ENCODE measurements at places on chromosomes 1 and 21.
A peak's percentile ranks its signal among the peaks of the same experiment; 100 is the strongest.

DNA sequence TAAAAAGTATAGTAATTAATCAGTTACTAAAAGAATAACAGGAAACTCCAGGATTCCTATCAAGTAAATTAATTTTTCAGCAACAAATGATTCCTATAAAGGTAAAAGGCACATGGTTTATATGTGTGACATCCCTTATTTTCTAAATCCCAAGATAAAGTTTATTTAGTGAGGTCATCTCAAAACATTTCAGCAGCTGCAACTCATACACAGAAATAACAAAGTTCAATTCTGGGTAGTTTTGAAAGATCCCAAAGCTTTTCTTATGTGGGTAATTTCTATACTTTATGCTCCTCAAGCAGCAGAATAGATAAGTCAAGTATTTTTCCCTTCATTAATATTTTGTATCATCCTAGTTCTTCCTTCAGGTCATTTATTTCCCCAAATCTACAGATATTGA lies 117.7 kb downstream of the EIF4G3 start:
- DNase-seq = no peak

DNA sequence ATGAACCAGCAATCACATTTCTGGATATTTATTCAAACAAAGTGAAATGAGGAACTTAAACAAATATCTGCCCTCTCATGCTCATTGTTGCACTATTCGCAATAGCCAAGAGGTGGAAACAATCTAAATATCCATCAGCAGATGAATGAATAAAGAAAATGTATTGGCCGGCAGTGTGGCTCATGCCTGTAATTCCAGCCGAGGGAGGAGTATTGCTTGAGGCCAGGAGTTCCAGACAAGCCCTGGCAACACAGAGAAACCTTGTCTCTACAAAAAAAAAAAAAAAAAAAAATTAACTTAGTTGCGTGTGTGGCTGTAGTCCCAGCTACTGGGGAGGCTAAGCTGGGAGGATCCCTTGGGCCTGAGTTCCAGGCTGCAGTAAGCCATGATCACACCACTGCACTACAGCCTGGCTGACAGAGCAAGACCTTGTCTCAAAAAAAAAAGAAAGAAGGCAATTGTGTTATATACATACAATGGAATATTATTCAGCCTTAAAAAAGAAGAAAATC lies 191.4 kb downstream of the AKT3 start:
- DNase-seq = no peak

- no peak for DNase-seq
Measured at GRCh38 chr1:67201891-67202290, 35.6 kb downstream of the IL23R start.

DNA sequence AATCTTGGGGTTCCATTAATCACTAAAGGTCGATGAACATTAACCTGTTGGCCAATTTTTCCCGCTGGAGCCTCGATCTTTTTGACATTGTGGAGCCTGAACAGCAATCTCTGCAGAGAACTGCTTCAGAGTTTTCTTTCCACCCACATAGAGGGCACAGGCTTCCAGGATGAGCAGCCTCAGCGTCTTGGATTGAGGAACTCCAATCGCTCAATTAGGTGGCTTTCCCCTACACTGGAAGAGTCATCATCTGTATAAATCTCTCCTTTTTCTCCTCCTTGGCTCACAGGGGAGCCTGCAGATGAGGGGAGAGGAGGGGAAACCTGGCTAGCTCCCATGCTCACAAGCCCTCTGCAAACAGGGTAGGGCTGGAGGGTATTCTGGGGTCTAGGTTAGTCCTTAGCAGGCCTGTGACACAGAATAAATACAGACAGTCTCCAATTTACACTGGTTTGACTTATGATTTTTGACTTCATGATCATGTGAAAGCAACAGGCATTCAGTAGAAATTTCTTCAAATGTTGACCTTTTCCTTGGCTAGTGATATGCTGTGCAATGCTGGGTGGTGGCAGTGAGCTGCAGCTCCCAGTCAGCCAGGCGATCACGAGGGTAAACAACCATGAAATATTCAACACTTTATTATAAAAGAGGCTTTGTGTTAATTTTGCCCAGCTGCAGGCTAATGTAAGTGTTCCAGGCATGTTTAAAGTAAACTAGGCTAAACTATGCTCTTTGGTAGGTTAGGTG lies 80.8 kb downstream of the PGBD5 start:
- no peak for DNase-seq

- peak; percentile 86 for DNase-seq
Measured at GRCh38 chr1:43329995-43330751, 7.4 kb upstream of the MPL start.

GRCh38 chr1:210541680-210542358 lies 213.1 kb downstream of the HHAT start:
- no peak for DNase-seq

DNA sequence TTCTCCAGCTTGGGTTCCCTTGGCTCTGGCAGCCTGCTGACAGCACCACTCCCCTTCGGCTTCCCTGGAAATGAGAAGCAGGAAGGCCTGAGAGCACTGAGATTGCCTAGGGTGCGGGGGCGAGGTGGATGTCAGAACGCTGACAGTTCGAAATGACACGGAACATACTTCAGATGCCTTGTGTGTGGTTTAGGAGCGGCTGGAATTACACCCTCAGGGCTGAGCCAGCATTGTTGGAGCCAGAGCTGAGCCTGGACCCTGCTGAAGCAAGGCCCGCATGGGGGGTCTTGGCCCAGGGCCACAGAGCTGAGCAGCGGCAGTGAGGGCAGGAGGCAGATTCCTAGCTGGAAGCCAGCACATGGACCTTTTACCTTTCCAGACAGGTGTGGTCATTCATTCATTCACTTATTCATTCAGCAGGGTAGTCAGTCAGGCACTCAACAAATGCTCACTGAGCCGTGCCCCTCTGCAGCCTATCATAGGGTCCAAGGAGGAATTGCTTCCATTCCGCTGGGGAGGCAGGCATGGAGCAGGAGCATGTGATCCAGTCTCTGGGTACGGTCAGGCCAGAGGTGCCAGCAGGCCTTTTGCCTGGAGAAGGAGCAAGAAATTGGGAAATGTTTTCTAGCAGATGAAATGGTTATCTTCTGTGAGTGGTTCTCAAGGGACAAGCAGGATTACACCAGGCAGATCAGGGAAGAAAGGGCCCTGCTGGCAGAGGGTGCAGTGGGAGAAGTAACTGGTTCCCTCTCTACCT lies 6.6 kb upstream of the FOXE3 start:
- peak; percentile 40 for DNase-seq

GRCh38 chr1:47262787-47263413 lies 30.9 kb upstream of the TAL1 start:
- peak; percentile 69 for DNase-seq

DNA sequence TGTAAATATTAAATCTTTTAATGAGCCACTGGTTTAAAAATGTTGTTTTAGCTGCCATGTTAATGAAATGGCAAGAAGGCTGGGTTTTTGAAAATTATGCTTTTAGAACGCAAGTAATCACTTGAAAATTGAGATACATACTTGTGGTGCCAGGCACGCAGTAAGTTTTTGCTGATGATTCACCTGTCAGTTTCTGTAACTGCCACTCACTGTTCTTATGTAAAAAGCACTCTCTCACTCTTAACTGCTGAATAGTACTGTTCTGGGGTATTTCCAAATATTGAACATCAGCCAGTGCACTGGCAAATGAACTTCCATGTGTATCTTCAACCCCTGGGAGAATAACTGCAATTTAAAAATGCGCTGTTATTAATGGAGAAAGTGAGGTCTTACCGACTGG lies 17.9 kb downstream of the LGALS8 start:
- DNase-seq = no peak

GRCh38 chr1:87549738-87550137 lies 221.1 kb downstream of the LMO4 start:
- no peak for DNase-seq

- DNase-seq = no peak
Measured at GRCh38 chr1:114094675-114095074, 59.0 kb downstream of the SYT6 start.

DNA sequence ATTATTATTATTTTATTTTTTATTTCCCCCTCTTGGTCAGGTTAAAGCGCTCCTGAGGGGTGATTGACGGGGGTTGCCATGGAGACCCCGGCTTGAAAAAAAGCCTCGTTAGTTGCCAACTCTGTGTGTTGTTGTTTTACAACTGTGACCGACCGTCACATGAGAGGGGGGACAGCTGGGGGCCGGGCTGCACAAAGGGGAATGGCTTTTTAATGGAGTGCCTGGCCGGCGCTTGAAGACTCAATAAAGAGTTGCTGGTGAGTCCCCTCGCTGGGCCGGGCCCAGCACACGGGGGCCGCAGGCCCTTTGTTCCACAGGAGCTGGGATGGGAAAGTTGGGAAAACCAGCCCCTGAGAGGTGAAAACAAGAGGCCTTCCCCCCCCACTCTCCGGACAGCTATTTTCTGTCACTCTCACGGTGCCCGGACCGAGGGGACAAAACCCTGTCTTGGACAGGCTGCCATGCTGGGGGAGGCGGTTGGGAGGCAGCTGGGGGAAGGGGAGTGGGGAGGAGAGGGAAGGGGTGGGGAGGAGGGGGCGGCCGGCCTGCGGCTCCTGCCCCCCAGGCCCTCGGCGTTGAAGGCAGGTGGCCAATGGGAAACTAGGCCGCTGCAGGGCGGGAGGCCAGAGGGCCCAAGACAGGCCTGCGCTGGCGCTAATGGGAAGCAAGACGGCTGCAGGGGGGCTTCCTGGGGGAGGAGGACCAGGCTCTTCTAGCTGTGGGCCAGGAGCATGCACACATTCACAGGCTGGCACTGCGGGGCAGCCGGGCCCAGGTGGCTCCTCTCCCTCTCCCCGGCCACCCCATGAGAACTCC lies 67.6 kb downstream of the CASZ1 start:
- no peak for DNase-seq

GRCh38 chr1:178818416-178818815 lies 52.5 kb downstream of the ANGPTL1 start:
- peak; percentile 29 for DNase-seq

GRCh38 chr1:51100264-51100880 lies 1.7 kb upstream of the C1orf185 start:
- no peak for DNase-seq

DNA sequence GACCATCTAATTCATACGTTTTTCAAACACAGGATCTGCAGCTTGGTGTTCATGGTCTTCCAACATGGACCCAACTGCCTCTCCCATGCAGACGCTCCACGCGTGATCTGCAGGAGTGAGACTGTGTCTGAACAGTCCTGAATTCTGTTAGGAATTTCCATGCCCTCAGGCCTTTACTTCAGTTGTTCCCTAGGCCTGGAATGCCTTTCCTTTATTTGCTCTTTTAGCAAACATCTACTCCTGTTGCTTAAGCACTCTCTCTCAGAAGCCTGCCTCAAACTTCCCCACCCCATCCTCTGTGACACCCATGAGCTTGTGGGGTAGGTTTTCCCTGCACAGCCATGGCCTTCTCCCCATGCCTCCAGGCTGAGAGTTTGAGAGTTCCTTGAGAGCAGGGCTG lies 73.7 kb downstream of the DMRTB1 start:
- DNase-seq = no peak

DNA sequence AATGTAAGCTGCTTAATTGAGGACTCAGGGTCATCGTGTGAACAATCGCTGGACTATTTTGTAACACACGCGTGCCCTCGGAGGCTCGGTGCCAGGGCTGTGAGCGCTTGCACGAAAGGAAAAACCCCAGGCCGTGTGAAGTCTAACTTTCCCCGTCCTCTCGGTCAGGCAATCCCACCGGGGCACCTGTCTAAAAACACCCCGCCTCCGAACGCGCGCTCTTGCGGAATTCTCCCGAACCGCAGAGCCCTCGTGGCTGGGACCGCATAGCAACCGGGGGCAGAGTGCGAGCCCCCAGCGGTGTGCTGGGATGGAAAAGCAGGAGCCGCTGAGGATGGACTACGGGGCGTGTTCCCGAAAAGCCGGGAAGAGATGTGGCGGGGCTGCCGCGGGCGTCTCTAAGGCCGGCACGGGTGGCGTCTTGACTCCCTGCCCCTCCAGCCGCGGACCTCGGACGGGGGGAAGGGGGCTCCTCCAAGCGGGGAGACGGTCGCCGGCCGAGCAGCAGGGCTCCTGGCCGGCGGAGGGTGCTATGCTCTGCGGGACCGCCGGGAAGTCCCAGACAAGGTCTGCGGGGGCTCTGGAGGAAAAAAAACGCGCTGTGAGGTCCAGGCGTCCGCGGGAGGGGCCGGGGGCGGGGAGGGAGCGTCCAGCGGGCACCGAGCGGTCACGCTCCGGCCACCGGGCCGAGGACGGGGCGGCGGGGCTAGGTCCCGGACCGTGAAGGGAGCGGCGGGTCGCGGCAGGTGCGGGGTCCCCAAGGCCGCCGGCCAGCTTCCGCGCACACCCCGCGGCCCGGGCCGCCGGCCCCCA lies 936 bp downstream of the ZBTB21 start:
- DNase-seq = peak; percentile 40

- DNase-seq = peak; percentile 7
Measured at GRCh38 chr1:169877800-169878491, 15.8 kb downstream of the SCYL3 start.

DNA sequence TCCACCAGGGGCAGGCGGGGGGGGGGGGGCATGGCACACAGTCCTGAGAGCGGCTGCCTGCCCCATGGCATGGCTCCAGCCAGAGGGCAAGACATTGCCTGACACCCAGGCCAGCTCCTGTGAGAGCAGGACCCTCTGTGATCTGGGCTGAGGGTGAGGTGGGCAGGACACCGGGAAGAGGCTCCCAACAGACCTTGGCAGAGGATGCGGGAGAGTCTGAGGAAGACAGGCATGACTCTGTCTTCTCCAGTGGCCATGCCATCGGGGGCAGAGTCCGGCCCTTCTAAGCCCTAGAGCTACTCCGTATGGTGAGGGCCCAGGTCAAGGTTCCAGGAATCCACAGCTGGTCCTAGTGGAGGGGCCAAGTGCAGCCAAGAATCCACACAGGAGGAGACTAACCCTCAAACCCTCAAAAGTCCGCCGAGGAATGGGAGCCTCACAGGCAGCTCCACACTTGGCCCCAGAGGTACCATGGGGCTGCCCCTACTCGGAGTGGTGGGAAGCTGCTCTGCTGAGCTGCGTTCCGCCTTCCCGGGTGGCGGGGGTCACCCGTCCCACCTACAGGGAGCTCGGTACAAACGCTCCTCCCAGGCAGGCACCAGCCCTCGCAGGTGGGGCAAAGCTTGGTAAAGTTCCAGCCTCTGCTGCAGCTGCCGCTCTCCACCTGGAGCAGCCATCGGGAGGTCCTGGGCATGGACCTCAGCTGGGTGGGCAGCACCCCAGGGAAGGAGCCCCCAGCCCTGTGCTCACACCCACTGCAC lies 6.5 kb downstream of the ACTRT2 start:
- DNase-seq = no peak

DNA sequence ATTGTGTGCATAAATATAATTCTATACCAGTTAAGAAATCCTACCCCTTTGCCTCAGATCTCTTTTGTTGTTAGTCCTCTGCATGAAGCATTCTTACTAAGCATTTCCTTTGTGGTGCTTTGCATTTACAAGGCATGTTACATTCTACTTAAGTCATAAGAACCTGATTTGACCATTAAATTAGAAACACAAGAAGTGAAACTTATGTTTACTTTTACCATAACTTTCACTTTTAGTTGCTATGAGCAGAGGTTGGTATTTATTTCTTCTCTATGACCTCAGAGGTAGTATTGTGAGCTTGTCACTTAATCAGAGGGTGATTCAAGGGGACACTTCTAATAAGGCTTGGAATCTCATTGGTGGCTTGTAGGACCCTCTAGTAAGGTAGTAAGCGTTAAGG lies 9.0 kb downstream of the FAM20B start:
- DNase-seq = peak; percentile 61

- no peak for DNase-seq
Measured at GRCh38 chr1:204633665-204634064, 51.9 kb downstream of the LRRN2 start.
